ENCODE measurements at places on chromosomes 3 and 15. TPM values are rescaled to one million over a fixed set of nuclear protein-coding genes. Genes with fewer than 3 reads are reported as not detected.

GRCh38 chr15:42728560-42728959, 8.4 kb downstream of the CDAN1 start:
- no peak for DNase-seq

The TMEM42 gene
- 20.4 TPM for polyA plus RNA-seq

DNA sequence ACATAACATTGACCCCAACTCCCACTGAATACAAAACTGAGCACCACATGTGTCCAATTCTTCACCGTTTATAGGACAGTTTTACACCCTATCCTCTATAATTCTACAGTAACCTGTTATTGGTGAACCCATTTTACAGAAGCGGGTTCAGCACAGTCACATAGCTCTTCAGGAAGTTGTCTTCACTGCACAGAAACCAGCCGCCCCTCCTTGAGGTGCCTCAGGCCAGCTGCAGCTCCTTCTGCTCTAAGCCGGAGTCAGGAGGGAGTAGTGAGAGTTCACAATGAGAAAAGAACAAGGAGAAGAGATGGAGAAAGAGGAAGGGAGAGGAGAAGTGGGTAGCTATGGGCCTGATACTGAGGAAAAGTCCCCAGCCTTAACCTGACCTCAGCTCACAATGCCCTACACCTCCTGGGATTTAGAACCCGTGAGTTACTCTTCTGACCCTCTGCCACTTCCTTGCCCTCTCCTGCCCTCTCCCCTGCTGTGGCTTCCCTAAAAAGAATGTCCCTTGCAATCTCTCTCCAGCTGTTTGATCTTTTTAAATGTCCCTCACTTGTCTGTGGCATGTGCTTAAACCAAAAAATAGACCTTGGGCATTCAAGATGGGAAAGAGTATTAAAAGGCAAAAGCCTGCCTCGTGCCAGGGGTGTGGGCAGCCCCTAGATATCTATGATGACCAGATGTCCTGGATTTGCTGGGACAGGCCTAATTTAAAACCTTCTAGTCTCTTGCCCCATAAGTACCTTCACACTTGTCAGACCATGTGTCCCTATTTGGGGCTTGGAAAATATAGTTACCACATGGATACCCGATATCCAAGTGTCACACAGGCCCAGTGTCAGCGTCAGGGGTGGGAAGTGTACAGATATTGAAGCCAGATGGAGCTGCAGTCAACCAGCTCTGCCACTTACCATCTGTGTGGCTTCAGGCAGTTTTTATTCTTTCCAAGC, 71.3 kb upstream of the HES1 start:
- no peak for DNase-seq

GRCh38 chr15:88818920-88819319, 15.7 kb downstream of the ACAN start:
- no peak for DNase-seq

DNA sequence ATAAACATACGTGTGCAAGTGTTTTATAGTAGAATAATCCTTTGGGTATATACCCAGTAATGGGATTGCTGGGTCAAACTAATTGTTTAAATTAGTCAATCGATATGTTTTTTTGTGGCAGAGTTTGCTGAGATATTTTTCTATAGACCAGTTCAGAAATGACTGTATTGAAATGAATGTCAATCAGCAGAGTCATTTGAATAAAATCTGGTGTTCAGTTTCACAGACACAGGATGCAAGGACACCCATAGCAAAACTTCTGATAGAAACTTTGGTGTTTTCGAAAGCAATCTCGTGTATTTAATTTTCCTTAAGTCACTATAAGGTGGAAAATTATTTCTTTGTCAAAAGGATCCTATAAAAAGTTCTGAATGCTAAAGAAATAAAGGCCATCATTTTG, 434.4 kb downstream of the RAP2B start:
- DNase-seq: no peak

- DNase-seq: no peak
These were observed at the start of gene TM4SF18 for GRCh38 chr3:149333176-149333859. Gene TM4SF18 (minus strand): TSS chr3:149333636. CDS start chr3:149333382, 254 bp downstream.

DNA sequence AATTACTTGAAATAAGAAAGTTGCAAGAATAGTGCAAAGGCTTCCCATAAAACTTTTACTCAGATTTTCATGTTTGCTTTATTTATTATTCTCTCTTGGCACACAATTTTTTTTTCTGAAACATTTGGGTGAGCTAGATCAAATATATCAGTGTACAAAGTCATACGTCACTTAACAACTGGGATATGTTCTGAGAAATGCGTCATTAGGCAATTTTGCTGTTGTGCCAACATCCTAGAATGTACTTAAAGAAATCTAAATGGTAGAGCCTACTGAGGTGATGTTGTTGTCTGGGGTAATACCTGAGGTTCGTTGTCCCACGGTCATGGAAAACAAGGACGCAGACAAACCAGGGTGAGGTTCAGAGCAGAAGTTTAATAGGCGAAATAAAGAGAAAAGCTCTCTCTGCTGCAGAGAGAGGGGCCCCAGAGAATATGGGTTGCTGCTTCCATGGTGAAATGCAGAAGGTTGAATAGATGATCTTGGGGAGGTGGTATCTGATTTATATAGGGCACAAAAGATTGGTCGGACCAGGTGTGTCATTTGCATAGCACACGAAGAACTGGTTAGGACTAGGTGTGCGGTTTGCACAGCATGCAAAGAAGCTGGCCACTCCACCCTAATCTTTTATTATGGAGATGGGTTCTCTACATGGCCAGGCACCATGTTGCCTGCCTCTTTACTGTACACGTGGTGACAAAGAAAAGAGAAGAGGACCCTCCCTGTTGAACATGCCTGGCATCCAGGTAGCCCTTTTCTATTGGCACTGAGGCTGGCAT, 8.8 kb upstream of the GRAMD1C start:
- DNase-seq: no peak
